ENCODE measurements at places on chromosomes 2 and 18.

- no peak for DNase-seq
Measured at GRCh38 chr2:37636381-37637066, 34.9 kb downstream of the CDC42EP3 start.

GRCh38 chr2:234364661-234365060 lies 132.2 kb downstream of the ARL4C start:
- DNase-seq = no peak

DNA sequence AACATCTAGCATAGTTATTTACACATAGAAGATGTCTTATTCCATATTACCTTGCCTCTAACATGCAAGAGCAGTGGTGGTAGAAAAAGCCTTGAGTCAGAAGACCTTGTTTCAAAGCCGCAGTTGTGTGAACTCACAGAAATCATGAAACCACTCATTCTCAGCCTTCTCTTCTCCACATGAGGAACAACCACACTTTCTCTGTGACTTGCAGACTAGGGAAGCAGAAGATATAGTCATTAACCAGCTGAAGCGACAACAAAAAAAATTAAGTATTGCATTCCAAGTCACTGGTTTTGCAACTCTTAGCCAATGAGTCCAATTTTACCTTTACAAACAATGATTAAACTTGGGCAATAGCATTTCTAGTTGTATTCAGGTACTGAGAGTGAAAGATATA lies 19.0 kb downstream of the TWSG1 start:
- DNase-seq = no peak

- no peak for DNase-seq
Measured at GRCh38 chr2:152330235-152330866, 4.6 kb upstream of the FMNL2 start.

GRCh38 chr2:235493402-235493774 lies 455 bp upstream of the AGAP1 start:
- DNase-seq = peak; percentile 80

DNA sequence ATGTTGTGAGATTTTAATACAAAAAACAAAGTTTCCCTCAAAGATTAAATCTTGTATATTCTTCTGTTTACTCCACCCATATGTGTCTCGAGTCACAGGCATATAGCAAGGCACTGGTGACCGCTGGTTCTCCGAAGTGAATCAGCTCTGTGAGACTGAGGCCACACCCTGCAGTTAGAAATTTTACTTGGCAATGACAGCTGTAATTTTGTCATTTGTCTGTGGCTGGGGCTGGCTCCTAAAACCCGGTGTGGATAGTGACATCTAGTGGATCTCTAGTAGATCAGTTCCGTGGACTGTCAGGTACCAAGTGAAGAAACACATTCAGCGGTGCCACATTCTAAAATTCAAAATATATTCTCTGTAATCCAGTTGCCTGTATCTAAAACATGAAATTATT lies 278.0 kb downstream of the NEDD4L start:
- DNase-seq = no peak

GRCh38 chr2:139813340-139813739 lies 1033.2 kb upstream of the NXPH2 start:
- DNase-seq = no peak

DNA sequence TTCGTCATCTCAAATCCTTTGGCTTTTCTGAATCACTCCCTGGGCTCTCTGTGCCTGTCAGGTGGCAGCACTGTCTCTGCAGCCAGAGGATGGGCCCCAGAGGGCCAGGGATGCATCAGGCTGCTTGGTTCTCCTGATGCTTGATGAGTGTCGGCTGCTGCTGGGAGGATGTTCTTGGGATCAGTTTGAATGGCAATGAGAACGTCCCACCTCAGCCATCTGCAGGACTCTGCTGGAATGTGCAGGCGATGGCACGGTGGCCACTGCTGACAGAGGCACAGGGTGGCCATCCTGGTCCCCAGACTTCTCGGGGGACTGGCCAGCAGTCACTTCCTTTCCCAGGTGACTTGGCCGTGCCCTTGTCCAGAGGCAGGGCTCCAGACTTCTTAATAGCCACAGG lies 146.0 kb downstream of the FAM210A start:
- DNase-seq = peak; percentile 29

- peak; percentile 54 for DNase-seq
Measured at GRCh38 chr2:45242161-45242741, 233.0 kb upstream of the SIX2 start.

- DNase-seq = no peak
Measured at GRCh38 chr2:232750135-232750671, 26.2 kb downstream of the KCNJ13 start.

- no peak for DNase-seq
Measured at GRCh38 chr2:33486544-33486943, 10.1 kb downstream of the RASGRP3 start.

DNA sequence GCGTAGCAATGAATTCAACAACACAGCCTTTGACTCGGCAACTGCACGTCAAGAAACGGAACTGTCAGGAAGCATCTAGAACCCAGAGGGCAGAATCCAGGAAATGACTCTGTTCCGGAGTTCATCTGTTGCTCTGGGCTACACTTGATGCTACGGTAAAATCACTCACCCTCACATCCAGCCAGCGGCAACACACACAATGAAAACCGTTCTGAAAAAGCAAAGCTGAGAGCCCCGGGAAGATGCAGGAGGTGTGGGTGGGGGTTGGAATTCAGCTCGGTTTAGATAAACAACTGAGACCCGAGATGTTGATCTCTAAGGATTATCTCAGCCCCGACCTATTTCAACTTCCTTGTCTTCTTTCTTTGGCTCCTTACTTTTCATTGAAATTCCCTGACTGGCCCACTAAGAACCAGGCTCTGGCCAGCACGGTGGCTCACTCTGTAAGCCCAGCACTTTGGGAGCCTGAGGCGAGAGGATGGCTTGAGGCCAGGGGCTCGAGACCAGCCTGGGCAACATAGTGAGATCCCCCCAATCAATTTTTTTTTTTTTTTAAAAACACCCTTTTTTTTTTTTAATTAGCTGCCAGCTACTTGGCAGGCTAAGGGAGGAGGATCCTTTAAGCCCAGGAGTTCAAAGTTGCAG lies 13.3 kb upstream of the RAB17 start:
- DNase-seq = peak; percentile 28

DNA sequence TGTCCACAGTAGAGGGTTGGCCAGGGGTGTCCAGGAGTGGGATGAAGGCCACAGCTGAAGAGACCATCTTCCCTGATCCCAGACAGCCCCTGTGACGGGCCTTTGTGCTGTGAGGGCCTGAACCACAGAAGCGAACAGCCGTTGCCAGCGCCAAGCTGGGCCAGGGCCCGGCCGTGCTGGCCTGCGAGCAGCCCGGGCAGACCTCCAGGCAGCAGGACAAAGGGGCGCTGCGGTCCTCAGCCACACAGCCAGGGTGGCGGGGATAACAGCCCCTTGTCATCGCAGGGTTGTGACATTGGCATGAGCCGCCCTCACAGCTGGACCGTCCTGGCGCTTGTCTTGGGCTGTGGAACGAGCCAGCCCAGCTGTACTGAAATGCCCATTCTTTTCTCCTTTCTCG lies 161.1 kb downstream of the FAM210A start:
- no peak for DNase-seq

DNA sequence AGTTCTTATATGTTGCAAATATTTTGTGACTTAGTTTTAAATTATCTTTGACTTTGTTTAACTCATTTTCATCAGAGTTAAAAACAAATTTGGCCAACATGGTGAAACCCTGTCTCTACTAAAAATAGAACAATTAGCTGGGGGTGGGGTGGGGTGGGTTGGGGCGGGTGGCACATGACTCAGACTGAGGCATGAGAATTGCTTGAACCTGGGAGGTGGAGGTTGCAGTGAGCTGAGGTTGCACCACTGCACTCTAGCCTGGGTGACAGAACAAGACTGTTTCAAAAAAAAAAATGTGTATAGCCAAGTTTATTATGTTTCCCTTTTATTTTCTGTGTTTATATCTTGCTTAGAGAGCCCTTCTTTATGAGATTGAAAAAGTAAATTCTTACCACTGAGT lies 14.2 kb upstream of the LIPG start:
- DNase-seq = no peak

GRCh38 chr2:150062416-150062815 lies 425.1 kb downstream of the RND3 start:
- DNase-seq = no peak

DNA sequence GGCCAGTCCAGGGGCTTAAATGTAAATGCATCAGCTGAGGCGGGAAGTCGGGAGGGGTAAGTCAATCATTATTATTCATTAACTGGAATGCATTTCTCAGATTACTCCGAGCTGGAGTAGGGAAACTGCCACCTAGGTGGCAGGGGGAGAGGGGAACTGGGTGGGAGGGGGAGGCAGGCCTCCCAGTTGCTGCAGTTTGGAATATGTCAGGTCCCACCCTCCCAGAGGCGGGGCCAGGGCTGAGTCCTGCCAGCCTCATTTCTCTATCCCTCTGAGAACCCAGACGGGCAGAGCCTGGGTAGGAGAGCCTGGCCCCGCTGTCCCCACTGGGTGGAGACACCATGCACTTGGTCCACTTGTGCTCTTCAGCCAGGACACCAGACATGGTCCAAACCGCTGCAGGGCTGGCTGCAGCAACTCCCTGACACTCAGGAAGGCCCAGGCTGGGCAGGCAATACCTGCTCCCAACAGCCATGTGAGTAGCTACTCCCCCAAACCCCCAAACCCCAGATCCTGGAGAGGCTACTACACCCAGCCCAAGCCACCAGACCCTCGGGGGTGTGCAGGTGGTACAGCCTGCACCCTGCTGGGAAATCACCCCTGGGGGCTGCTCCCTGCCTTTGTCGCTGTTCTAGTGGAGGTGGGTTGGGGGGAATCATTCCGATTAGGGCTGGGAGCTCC lies at the start of gene GPBAR1:
GPBAR1 (plus strand) TSS at position 274 of the 681 bp plus-strand sequence. CDS start 1,710 bp downstream, outside the sequence.
- peak; percentile 35 for DNase-seq

- DNase-seq = no peak
Measured at GRCh38 chr2:200828572-200829257, 17.0 kb downstream of the BZW1 start.

DNA sequence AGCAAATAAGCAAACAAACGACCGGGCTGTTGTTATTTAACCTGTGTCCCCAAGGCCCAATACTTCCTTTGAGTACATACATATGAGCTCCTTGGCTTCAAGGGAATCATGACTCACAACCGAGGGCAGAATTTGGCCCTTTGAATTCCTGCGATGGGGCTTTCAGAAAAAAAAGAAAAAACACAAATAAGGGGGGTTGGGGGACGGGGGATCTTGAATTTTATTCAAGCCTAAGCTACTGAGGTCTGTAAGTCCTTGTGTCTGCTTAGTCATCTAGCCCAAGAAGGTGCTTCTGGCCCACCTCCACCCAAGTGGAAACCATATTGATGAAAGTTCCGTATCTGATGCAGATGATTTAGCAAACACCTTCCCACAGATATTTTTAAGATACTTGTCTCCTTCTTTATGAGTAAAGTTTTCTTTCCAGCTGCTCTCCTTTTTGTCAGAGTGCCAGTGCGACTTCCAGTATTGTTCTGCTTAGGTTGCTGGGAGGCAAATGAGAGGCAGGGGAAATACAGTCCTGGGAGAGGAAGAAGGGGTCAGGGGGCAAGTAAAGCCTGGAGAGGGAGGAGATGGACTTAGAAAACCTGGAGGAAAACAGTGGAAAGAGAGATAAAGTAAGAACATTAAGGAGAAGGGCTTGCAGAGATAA lies 169.6 kb downstream of the ZEB2 start:
- no peak for DNase-seq

DNA sequence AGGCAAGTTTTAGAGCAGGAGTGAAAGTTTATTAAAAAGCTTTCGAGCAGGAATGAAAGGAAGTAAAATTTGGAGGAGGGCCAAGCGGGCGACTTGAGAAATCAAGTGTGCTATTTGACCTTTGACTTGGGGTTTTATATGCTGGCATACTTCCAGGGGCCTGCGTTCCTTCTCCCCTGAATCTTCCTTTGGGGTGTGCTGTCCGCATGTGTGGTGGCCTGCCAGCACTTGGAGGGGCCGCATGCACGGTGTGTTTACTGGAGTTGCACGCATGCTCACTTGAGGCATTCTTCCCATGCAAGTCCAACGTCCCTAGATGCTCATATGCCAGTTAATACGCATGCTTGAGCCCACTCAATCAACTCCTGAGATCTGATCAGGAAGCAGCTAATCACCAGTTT lies 78.3 kb upstream of the MAP4K4 start:
- DNase-seq = no peak

GRCh38 chr2:148338541-148338940 lies 306.0 kb upstream of the EPC2 start:
- DNase-seq = no peak

- no peak for DNase-seq
Measured at GRCh38 chr18:32975163-32975436, 202.3 kb upstream of the KLHL14 start.

GRCh38 chr18:71846716-71847115 lies 697.4 kb downstream of the CBLN2 start:
- DNase-seq = peak; percentile 68

GRCh38 chr2:239275847-239276831 lies 124.7 kb downstream of the HDAC4 start:
- DNase-seq = peak; percentile 71

DNA sequence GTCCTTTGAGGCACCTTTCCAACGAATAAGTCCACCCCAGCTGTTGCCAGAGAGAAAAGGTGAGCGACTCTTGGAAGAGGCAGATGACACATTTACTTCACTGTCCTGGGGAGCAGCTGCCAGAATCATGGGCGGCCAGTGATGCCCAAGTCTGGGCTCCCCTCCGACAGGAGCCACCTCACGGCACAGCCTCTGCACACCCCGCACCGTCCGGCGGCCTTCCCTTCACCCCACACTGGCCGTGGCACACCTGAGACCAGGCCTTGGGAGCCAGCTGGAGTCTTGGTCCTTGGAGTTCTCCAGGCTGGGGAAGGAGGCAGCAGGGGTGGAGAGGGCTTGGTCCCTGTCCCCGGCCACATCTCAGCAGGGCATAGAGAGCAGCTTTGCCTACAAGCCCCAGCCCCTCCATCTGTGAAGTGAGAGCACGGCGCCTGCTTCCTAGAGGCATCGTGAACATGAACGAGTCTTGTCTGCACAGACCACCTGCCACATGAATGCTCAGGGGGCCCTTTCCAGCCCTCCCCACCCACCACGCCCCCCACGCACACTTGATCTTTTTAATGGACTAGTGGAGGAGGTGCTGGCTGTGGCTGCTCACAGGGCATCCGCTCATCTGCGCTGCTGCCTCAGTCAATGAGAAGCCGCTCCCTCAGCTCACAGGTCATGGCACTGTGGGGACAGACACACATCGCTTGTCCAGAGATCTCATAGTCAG lies 400.2 kb upstream of the MYT1L start:
- peak; percentile 59 for DNase-seq

DNA sequence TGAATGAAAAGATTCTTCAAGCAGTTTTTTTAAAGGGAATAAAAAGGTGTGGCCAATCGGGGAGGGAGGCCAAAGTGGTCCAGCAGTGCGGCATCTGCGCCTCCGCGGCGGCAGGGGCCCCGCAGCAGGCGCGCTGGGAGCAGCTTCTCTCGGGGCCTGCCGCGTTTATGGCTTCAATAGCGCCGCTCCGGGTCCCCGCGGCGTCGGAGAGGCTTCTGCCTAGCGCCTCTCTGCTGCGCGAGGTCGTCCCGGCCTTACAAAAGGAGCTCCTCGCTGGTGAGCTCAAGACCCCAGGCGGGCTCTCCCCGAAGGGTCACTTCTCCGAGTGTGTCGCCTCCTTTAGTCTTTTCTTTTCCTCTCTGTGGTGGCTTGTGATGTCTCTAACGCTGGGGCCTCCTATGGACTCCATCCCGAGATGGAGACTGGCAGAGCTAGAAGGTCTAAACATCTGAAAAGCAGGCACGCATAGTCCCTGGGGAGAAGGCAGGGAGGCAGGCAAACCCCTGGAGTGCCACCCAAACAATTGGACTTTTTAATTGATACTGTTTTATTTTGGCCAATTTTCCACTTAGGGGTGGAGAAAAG lies 67.1 kb downstream of the SUMO1 start:
- peak; percentile 84 for DNase-seq

GRCh38 chr2:208654056-208654455 lies 247.5 kb downstream of the PTH2R start:
- DNase-seq = no peak

- no peak for DNase-seq
Measured at GRCh38 chr2:69100220-69100723, 87.3 kb downstream of the ANTXR1 start.

Measured in retina (tissue), 1 donor.